ENCODE measurements at places on chromosomes 1 and 21. TPM values are rescaled to one million over a fixed set of nuclear protein-coding genes. Genes with fewer than 3 reads are reported as not detected.

GJA4 gene
- total RNA-seq, result 14.7 TPM

GRCh38 chr1:150778409-150778808 lies 12.8 kb upstream of the CTSS start:
- H3K4me1 ChIP-seq, result no peaks in the 10 kb centered on the region
- no peak overlapping the region for H3K4me3 ChIP-seq
- H3K27ac ChIP-seq, result no peak overlapping the region
- no peaks in the 10 kb centered on the region for H3K36me3 ChIP-seq
- H3K27me3 ChIP-seq, result no peaks in the 10 kb centered on the region
- no peak for DNase-seq

DNA sequence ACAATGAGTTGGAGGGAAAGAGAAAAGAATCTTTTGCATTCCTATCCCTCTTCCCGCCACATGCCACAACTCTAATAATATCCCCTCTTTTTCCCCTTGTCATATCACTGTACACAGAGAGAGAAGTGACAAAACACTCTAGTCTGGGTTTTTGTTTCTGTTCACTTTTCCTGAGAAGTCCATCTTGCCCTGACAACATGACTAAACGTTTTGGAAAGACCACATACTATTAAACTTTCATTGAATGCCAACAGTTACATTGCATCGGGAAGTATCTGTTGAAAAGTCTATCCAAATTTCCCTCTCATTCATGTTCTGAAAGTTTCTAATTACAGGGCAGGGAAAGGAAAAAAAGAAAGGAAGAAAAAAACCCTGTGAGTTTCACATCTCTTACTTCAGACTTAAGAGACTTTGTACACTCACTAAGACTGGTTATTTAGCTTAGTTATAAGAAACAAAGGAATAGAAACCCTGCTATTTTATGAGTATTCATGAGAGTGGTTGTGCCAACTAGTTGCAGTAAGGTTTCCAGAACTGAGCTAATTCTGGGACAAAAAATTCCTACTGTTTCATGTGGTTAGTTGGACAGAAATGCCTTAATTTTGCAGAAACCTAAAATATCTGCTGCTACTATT lies 16.9 kb downstream of the PLA2G4A start:
- no peaks in the 10 kb centered on the region for H3K27me3 ChIP-seq
- H3K36me3 ChIP-seq, result no peaks in the 10 kb centered on the region
- no peak for DNase-seq
- peaks cover 31% of the 10 kb centered on the region for H3K4me1 ChIP-seq
- H3K4me3 ChIP-seq, result no peak overlapping the region

DNA sequence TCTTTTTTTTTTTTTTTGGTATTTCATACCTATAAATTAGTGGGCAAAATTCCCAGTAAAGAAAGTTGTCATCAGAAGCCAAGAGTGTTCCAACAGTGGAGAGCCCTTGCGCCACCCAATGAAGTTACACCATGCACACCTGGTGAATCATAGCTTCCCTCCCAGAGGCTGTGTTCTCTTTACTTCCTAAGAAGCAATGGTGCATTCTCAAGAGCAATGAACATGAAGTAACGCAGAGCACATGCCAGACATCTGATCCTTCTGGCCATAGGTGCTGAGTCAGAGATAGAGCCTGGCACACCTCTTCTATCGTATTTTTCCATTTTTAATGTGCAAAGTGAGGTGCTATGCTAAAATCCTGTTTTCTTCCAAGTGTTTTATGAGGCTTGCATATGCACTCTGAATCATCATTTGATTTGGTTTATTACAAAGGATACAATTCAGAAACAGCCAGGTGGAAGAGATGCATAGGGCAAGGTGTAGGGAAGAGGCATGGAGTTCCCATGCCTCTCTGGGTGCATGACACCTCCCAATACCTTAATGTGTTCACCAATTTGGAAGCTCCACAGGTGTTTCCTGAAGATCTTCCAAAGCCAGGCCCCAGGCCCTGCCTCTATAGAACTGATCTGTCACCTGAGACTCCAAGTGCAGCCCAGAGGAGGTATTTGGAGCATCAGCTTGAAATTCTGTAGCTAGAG lies 408.0 kb downstream of the SIPA1L2 start:
- peaks cover 1% of the 10 kb centered on the region for H3K4me1 ChIP-seq
- H3K4me3 ChIP-seq, result no peak overlapping the region
- no peak overlapping the region for H3K27ac ChIP-seq
- no peak for DNase-seq
- no peaks in the 10 kb centered on the region for H3K36me3 ChIP-seq

- no peak overlapping the region for H3K4me3 ChIP-seq
- no peaks in the 10 kb centered on the region for H3K36me3 ChIP-seq
- H3K27me3 ChIP-seq, result no peaks in the 10 kb centered on the region
- H3K4me1 ChIP-seq, result peaks cover 38% of the 10 kb centered on the region
- no peak overlapping the region for H3K27ac ChIP-seq
Measured at GRCh38 chr1:24418898-24419628, 3.5 kb downstream of the NIPAL3 start.

DNA sequence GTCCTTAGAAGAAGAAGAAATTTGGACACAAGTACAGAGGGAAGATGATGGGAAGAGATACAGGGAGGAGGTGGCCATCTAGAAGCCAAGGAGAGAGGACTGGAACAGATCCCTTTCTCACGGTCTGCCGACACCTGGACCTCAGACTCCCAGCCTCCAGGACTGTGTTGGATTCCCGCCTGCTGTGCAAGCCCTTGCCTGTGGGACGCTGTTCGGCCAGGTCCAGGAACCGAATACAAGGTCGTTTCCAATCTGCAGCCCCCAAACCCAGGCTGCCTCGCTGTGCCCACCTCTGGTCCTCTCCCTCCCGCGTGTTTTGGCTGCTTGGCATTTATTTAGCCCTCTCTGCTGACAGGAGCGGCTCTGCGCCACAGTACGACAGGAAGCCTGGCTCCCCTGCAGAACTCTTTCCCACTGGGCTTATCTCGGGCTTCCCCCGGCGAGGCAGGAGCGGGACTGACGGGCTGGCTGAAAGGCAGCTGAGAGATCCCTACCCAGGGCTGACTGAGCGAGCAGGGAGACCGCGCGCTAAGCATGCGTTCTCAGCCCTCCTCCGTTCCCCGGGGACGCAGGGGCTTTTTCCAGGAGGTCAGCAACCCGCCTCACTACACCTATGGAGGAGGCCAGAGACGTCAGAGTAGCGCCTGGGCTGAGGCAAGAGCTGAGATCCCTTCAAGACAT lies 238.4 kb downstream of the TNR start:
- no peak overlapping the region for H3K4me3 ChIP-seq
- H3K36me3 ChIP-seq, result no peaks in the 10 kb centered on the region
- H3K27ac ChIP-seq, result no peak overlapping the region
- no peaks in the 10 kb centered on the region for H3K4me1 ChIP-seq
- H3K27me3 ChIP-seq, result no peaks in the 10 kb centered on the region

DNA sequence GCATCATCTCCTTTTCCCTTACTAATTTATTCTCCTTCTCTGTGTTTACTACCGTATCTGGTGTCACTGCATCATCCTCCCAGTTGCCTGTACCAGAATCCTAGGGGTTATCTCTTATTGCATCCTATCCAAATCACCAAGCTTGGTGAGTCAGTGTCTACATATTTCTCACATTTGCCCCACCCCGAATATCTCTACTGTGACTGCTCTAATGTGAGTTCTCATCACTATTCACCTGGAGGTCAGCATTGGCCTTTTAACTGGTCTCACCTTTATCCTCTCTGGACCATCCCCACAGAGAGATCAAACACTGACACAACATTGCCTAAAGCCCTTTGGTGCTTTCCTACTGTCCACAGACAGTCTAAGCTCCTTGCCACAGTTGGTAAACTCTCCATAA lies 45.7 kb upstream of the ZNF648 start:
- H3K36me3 ChIP-seq, result no peaks in the 10 kb centered on the region
- H3K4me1 ChIP-seq, result no peaks in the 10 kb centered on the region
- no peak for DNase-seq
- no peak overlapping the region for H3K27ac ChIP-seq
